ENCODE measurements at places on chromosomes 12 and 14. TPM values are rescaled to one million over a fixed set of nuclear protein-coding genes. Genes with fewer than 3 reads are reported as not detected.
A peak's percentile ranks its signal among the peaks of the same experiment; 100 is the strongest.

The PTPRO gene
- 29.9 TPM for total RNA-seq

The KHNYN gene
- 38.3 TPM for total RNA-seq

The SPSB2 gene
- total RNA-seq: 5.4 TPM

The NTN4 gene
- total RNA-seq: 16.6 TPM

The CACNA1C gene
- total RNA-seq: 18.1 TPM

The KSR2 gene
- 10.0 TPM for total RNA-seq

DNA sequence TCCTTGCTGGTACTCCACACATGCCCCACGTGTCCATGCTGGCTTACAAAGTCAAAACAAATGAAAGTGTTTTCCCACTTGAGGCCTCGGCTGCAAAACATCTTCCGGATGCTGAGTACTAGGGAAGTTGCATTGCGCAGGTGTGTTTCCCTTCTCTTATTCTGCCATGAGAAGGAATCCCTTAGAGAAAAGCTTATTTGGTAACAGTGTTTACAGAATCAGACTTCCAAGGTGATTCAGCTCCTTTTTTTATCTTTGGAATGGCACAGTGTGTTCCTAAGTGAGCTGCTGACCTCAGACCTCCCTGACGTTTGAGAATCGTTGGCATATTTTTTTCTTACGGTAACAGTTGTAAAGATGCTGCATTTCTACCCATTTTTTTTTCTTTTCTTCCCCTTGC lies 211.3 kb downstream of the ESR2 start:
- no peaks in the 10 kb centered on the region for H3K4me1 ChIP-seq
- H3K27me3 ChIP-seq: no peaks in the 10 kb centered on the region
- no peak overlapping the region for H3K27ac ChIP-seq

- no peak overlapping the region for H3K27ac ChIP-seq
- no peaks in the 10 kb centered on the region for H3K4me1 ChIP-seq
- H3K36me3 ChIP-seq: no peaks in the 10 kb centered on the region
- DNase-seq: peak; percentile 4
These were observed 17.8 kb upstream of the PDE3A start for GRCh38 chr12:20350495-20350894.

DNA sequence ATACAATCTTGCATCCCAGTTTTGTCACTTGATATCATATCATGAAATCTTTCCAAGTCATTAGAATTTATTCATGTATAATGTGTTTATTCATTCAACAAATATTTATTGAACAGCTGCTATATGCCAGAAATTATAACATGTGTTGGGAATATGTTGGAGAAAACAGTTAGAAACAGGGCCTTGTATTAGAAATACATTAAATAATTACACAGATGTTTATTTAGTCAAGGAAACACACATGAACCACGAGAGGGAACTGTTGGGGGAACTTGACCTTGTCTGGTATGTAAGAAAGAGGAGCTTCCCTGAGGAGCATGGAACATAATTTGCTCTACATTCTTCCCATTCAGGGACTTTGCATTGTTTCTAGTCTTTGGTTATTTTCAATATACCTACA lies 191.7 kb upstream of the FRMD6 start:
- H3K36me3 ChIP-seq: no peaks in the 10 kb centered on the region
- H3K27ac ChIP-seq: no peak overlapping the region
- no peak overlapping the region for H3K4me3 ChIP-seq
- no peaks in the 10 kb centered on the region for H3K27me3 ChIP-seq

DNA sequence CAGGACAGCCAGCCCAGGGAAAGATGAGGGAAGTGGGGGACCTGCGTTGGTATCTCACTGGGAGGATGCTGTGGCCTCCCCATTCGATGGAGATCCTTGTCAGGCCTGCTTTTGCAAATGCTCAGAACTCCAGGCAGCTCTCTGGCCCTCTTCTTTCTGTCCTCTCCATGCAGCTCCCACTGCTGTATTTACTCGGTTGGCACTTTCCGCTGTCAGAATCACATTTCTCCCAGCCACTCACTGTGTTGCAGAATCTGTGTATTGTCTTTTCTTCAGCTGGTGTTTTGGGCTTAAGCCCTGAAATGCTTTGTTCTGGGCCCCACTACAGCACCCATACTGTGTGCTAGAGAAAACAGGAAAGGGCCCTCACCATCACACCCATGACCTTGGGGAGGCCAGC lies 401.1 kb downstream of the RGS6 start:
- H3K36me3 ChIP-seq: no peaks in the 10 kb centered on the region
- peak; percentile 14 for DNase-seq
- H3K4me3 ChIP-seq: no peak overlapping the region
- peaks cover 14% of the 10 kb centered on the region for H3K4me1 ChIP-seq

DNA sequence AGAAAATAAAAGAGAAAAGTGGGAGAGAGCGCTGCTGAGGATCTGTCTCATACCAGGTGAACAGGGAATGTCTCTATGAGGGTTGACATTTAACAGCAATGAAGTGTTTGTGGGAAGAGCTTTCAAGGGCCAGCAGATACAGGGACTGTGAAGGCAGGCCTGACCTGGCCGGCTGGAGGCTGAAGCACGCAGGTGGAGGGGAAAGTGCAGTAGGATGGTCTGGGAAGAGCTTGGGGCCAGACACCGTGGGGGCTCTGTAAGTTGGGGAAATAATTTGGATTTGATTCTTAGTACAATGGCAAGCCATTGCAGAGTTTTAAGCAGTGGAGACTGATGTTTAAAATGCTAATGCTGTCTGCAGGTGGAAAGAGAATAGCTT lies 23.8 kb upstream of the DHRS2 start:
- DNase-seq: no peak
- no peak overlapping the region for H3K27ac ChIP-seq
- no peaks in the 10 kb centered on the region for H3K4me1 ChIP-seq
- no peaks in the 10 kb centered on the region for H3K36me3 ChIP-seq
